ENCODE measurements at places on chromosomes 16 and 17.

- no peak for DNase-seq
Observed at GRCh38 chr16:15440852-15441251, 6.5 kb downstream of the BMERB1 start.

DNA sequence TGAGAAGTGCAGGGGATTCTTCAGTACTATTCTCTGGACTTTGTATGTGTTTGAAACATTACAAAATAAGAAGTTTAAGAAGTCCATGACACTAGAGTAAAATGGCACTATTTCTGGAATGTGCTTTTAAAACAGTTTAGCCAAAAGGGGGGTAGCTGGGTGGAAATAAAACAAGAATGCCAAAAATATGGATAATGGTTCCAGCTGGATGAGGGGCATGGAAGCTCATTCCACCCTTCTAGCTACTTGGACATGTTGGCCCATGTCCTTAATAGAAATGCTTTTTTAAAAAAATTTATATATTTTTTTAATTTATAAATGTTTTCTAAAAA is 13.1 kb downstream of the ZC3H7A start:
- DNase-seq, result no peak

DNA sequence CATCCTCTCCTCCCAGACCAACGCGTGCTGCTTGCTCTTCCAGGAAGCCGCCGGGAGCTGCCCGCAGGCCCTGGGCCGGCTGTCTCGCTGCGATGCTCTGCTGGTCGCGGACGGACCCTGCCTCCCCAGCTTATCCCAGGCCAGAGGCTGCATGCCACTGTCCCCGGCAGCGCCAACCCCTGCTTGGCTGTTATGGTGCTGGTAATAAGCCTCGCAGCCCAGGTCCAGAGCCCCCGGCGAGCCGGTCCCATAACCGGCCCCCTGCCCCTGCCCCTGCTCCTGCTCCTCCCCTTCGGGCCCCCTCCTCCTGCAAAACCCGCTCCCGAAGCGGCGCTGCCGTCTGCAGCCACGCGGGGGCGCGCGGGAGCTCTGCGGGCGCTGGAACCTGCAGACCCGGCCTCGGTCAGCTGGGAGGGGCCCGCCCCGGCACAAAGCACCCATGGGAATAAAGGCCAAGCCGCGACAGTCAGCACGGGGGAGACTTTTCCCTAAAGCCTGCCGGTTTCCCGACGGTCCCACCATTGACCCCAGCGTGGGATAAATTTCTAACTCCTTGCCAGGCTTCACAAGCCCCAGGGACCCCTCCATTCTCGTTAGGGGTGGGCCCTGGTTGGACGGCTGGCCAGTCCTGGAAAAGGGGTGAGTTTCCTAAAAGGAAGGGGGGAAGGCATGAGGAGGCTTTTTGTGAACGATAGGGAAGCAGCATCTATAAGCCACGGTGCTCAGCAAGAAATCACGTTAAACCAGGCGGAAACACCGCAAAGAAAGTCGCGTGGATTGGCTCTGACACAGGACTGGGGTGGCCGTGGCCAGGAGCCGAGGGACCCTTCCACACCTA is 11.2 kb downstream of the ENPP7 start:
- DNase-seq, result peak; percentile 60

DNA sequence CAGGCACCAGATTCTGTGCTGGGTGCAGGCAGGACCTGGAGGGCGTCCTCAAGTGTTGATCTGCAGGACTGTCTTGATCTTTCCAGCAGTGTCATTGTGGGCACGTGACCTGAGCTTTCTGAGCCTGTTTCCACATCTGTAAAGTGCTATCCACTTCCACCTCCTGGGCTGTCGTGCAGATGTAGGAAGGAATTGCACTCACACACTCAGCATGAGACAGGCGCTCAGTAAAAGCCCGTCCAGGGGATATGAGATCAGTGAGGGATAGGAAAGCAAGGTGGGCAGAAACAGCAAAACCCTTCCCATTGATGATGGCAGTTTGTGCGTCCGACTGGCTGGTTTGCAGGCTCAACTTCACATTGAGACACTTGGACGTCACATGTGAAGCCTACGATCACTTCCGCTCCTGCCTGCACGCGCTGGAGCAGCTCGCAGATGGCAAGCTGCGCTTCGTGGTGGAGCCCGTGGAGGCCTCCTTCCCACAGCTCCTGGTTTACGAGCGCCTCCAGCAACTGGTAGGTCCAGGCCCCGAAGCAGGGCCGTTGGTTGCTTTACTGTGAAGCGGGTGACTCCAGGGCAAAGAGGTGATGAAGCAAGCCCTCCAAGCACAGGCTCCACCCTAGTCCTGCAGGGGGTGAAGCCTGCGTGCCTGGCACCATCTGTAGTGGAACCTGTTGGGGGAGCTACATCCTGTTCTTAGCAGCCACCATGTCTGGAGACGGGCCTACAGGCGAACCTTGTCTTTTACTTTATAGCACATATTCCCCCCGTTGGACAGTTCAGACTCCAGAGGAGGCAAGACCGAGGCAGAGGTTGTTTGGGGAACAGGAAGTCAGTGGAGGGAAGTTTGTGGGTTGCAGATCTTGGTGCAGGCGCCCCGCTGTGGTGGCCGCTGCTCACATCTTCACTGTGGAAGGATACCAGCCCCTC is 23.0 kb downstream of the METTL22 start:
- no peak for DNase-seq

GRCh38 chr16:23040246-23040645 is 109.0 kb downstream of the USP31 start:
- no peak for DNase-seq

DNA sequence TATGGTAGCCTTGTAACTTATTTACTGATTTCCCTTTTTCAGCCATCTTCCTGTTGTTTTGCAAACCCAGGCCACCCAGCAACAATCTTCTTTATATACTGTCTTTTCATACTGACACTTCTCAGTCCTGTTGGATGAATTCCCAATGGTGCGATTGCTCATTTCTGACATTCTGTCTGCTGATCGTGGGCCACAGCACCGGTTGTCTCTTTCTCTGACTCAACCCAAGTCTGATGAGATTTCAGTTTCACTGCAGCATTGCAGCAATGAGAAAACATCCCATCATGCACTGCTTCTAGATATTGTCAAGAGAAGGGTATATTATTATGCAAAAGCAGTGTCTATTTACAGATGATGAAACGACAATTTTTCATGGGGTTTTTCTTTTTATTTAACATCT is 349.2 kb upstream of the HSBP1 start:
- DNase-seq, result no peak

DNA sequence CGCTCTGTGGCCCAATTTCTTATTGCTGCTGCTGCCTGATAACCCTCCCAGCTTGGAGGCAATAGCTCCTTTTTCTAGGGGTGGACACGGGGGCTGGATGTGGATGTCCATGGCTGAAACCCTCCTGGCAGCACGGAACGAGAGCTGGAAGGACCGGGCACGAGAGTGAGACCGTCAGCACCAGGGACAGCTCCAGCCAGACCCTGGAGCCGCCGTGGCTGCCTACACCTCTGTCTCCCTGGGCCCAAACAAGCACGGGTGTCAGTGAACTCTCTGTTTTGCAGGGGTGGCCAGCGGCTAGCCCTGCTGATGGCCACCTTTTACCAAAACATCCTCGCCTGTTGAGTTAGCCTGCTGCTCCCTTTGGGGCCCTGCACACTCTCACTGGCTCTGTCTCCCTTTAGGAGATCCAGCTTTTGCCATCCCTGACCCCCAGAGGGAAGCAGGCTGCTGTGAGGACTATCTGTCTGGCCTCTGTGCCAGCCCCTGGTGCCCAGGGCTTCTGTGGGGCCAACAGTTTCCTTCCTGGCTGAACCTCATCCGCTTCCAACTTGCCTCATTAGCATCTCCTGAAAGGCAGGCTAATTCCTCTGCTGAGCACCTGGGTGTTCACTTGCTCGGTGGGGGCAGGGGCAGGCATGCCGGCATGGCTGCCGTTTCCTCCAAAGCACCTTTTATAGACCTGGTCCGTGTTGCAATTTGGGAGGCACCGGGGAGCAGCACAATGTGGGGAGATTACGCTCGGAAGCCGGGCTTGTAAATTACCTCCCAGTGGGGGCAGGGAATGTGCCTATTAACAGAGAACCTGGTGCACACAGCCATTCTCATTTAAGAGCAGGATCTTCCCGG is 118.1 kb downstream of the ENGASE start:
- DNase-seq, result no peak

DNA sequence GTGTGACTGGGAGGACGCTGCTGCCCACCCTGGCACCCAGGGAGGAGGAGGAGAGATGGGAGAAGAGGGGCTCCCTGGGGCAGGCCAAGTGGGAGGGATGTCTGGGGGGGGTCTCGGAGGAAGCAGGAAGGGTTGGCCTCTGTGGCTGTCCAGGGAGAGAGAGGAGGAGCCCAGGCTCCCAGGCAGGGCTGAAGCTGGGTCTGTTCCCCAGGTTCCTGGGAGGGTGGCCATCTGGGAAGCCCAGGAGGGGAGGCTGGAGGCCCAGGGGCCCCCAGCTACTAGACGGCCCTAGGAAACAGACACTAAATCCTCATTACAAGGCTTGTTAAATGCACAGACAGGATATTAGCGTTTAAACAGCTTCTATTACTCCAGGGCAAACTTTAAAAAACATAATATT is 139.8 kb downstream of the ENGASE start:
- DNase-seq, result no peak

DNA sequence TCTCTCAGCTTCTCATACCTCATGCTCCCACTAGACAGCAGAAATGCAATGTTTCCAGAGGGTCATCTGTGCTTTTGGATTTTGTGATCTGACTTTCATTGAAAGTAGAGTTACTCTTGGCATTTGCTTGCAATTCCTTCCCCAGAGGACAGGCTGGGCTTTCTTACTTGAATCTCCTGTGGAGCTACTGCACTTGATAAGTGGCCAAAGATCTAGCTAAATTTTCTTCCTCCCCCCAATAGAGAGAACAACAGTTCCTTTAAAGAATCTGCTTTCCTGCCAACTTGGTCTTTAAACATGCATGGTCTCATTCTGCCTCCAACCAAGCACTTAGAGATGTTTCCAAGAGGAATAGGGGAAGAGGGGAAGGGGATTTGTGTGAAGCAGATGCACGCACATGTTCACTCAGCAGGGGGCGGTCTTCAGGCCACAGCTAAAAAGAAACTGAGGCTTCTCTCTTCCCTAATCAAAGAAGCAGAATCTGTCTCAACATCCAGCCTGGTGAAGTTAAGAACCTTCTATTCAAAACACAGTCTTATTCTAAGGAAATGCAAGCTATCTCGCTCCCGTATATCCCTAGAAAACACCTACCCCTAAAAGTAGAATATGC is 229.6 kb downstream of the ZFHX3 start:
- DNase-seq, result no peak

DNA sequence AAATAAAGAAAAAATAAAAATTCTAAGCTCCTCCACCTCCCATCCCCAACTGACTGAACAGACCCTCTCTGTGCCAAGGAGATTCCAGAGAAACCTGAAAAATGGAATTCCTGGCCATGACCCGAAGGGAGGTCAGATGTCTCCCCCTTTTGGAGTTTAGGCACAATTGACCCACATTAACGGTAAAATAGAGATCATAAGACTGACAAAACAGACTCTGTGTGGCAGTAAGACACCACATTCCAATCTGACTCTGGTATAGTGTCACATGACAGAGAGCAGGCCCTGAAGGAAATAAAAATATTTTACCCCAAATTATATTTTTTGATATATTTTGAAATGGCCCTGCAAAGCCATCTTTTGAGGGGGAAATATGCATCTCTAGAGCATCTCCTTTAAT is 115.1 kb upstream of the ZKSCAN2 start:
- DNase-seq, result no peak

DNA sequence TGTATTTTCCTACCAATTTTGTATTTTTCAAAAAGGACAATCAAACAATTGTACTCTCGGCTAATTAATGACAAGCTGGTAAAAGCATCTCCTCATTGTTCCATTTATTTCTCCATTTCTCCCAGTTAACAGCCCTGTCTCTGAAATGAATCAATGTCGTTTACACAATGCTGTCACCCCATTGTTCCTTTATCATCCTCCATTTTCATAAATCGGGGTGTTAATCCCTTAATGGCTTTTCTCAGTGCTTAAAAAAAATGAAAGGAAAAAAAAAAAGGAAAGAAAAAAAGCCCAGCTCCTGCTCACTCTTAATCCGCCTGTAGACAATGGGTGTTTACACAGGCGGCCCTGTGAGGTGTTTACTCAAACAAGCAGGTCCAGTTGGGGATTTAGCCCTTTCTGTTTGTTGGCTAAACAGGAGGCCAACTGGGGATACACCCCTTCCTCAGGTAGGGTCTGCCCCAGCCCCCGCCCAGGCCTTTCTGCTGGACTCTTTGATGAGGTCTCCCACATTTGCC is 86.8 kb upstream of the SALL1 start:
- no peak for DNase-seq

DNA sequence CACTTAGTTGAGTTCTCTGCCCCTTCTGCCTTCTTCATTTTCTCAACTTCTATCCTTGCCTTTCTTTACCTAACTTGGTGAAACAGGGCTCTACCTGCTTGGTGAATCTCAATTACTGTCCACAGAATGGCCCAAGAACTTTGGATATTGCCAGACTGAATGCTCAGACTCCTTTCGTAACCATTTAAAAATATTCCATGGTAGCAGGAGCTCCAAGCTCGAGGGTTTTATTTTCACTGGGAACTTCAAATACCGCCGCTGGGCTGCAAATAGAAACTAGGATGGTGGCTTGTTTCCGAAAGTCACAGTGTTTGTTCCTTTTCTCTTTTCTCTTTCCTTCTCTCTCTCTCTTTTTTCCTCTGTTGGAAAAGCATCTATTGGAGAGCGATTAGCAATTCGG is 13.2 kb downstream of the TMEM100 start:
- no peak for DNase-seq

DNA sequence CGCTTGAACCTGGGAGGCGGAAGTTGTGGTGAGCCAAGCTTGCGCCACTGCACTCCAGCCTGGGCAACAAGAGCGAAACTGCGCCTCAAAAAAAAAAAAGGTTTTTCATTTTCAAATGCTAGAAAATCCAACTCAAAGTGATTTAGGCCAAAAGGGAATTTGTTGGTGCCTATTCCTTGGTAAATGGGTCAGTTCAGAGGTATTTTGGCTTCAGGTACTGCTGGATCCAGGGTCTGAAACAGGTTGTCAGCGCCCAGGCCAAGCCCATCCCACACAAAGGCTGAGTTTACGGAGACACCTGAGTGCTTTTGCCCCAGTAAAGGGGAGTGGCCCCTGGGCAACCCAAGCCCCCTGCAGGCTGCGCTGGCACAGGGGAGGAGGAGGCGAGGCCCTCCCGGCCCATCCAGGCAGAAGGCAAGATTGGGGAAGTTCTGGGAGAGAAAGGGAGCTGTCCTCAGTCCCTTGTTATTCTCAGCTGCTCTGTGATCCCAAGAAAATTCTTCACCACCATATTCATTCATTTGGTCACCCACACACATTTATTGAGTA is 8.5 kb upstream of the JPH3 start:
- no peak for DNase-seq

DNA sequence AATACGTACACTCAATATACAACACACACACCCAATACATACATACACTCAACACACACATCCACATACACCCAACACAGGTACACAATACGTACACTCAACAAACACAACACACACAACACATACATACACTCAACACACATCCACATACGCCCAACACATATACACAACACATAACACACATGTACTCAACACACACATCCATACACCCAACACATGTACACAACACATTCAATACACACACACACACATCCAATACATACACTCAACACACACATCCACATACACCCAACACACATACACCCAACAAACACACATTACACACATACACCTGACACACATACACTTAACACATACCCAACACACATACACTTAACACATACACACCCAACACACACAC is 95.9 kb downstream of the CCDC182 start:
- DNase-seq, result no peak

GRCh38 chr17:62641153-62641552 is 13.7 kb downstream of the MRC2 start:
- no peak for DNase-seq

Data from NCI-H2171 treated with DMSO at 0.1 percent for 48 hours (cell line).